ENCODE measurements at places on chromosomes 2 and 18.

DNA sequence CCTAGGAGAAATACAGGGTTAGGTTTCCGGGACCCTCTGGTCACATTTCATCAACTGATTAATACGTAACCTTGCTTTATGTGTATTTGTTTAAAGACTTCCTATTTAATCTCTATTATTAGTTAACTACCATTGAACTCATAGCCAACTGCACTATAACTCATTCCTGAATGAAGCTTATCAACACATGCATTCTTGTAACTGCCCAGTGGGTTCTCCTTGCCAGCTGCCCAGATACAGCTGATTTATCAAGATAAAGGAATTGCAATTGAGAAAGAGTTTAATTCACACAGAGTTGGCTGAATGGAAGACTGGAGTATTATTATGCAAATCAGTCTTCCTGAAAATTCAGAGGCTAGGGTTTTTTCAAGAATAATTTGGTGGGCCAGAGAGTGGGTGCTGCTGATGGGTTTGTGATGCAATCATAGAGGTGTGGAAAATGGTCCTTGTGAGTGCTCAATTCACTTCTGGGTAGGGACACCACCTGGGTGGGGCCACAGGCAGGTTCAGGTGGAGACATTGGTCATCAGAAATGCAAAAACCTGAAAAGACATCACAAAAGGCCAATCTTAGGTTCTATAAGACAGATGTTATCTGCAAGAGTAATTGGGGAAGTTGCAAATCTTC, 21.1 kb upstream of the NOSTRIN start:
- no peak for DNase-seq

- DNase-seq, result no peak
These were observed 276.3 kb downstream of the RND3 start for GRCh38 chr2:150211164-150211631.

DNA sequence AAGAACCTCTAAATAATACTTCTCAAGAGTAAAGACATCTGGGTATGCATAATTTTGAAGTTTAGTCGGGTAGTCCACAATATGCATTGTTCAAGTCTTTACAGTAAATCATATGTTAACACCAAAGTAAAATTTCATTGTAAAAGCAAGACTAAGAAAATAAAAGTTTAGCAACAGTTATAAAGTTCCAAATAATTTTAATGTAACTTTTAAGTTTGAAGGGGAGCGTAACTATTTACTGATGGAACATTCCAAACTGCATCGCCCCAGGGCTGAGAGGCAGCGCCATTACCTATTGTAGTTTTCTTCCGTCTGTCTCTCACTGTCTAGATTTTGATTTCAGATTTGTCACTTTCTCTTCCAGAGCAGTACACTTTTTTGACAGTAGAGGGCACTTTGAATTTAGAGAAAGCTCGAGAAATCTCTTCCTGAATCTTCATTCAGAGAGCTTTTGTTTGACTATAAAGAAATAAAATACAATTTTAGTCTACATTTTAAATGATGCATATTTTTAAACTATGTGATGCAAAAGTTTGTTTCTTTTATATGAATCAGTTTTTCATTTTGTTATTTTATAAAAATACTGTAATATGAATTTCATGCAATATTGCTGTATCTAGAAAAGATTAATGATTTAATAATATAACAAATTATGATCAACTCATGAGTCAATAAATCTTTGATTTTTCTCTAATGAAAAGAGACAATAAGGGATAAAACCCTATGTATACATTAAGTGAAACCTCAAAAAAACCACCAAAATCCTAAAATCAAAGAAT, 389.8 kb downstream of the FIGN start:
- DNase-seq, result peak; percentile 57

DNA sequence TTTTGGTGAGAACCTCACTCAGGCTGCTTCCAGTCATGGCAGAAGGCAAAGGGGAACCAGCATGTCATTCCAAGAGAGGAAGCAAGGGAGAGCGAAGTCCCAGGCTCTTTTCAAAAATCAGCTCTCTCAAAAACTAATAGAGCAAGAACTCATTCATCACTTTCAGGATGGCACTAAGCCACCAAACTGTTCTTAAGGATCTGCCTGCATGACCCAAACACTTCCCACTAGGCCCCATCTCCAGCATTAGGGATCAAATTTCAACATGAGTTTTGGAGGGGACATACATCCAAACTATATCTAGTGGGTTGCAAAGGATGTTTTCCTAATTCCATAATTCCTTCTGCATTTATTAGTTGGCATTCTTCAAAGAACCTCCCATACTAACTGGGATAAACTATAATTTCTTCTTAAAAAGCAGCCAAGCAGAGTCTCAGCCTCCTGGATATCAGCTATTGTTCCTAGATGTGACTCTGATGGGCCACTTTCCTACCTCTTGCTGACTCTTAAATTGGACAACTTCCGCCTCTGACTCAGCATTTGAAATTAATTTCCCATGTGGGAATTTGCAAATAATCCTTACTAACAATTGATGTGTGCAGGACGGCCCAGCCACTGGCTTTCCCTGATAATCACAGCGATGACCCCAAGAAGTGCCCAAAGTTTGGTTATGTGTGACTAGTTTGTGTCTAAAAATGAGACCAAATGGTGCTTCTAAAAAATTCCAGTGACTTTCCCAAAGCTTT, 5.5 kb upstream of the REV1 start:
- no peak for DNase-seq

GRCh38 chr18:46289463-46289862, 185.3 kb downstream of the HAUS1 start:
- DNase-seq, result no peak

DNA sequence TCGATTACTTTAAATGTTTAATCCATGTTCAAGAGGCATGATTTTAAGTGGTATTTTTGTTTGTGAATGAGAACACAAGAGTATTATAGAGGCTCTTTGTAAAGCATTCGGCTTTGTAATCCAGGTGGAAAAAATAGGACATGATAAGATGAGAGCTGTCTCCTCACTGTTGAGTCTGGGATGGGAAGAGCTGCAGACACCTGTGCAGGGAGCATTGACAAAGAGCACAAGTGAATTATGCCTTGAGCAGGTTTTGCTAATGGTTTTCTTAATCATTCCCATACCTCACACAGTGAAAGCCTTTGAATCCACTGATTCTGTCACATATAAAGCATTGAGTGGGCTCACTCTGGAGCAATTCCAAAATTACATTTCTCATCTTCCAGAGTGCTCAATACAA, 9.6 kb downstream of the COL6A3 start:
- no peak for DNase-seq

GRCh38 chr2:227464361-227464760, 7.6 kb upstream of the AGFG1 start:
- no peak for DNase-seq

GRCh38 chr18:57794951-57795728, 8.0 kb downstream of the ATP8B1 start:
- no peak for DNase-seq

GRCh38 chr2:134429886-134430285, 176.0 kb downstream of the MGAT5 start:
- DNase-seq, result no peak

DNA sequence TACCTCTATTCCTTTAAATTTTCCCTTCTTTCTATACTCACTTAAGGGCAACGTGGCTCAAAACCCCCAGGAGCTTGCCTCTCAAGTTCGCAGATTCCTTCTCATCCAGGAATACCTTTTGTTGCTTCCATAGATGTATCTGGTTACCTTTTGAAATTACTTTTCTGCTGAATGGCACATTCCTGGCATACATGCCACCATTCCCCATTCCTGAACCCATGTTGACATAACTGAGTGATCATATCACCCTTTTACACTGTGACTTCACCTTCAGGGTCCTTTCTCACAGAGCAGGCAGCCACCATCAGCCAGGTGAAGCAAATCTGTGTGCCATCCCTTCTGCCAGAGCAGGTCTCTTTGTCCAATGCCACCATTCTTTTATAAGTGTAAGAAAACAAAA, 615.8 kb downstream of the ARHGAP15 start:
- DNase-seq, result no peak

- no peak for DNase-seq
These were observed 61.6 kb downstream of the DNER start for GRCh38 chr2:229652796-229653195.

- no peak for DNase-seq
These were observed 279.2 kb downstream of the CYRIA start for GRCh38 chr2:16386431-16386830.

DNA sequence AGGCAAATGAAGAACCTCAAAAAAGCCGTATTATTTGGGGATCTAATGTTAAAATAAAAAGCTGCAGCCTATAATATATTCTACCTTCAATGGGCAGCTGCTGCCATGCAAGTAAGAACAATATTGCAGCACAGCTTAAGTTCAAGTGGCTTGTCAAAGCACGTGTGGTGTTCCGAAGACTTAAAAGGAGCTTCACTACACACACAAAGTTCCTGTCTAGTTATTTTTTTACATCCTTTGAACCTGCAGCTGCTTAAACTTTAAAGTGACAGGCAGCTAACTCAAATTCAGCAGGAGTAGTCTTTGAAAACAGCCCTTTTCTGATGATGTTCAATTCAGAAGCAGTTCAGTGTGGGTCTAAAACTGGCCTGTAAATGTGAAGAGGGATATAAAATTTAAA, 85.8 kb upstream of the XIRP2 start:
- no peak for DNase-seq

GRCh38 chr2:124913868-124914267, 888.8 kb downstream of the CNTNAP5 start:
- no peak for DNase-seq

- DNase-seq, result no peak
These were observed 196.6 kb upstream of the SLC35G4 start for GRCh38 chr18:11412811-11413210.

DNA sequence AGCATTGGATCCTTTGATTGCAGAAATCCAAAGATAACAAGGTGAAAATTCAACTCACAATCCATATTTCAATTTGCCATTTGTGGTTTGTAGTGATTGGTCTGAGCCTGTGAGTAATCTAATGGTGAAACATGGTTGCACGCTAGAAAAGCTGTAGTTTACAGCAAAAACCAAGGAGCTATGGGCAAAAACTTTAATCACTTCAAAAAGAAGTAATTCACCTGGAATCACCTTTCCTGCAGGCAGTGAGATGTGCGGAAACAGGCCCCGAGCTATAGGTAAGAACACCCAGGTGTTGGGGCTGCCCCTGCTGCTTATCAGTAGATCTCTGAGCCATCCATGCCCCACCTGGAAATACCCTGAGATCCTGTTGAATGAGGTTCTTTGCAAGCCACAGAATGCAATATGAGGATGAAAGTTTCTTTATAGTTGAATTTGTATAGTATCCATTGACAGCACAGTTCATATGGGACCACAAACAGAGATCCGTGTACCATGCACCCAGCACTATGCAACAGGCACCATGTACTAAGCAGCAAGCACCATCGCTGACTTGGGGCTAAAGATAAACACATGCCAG, 208.2 kb downstream of the SPP2 start:
- DNase-seq, result no peak

- DNase-seq, result no peak
These were observed 114.6 kb upstream of the CCDC68 start for GRCh38 chr18:55073834-55074233.

GRCh38 chr18:58223717-58224424, 179.8 kb downstream of the NEDD4L start:
- DNase-seq, result no peak

GRCh38 chr2:20632446-20632990, 18.4 kb downstream of the HS1BP3 start:
- no peak for DNase-seq

- no peak for DNase-seq
These were observed 126.8 kb downstream of the ATP9B start for GRCh38 chr18:79195716-79196683.

DNA sequence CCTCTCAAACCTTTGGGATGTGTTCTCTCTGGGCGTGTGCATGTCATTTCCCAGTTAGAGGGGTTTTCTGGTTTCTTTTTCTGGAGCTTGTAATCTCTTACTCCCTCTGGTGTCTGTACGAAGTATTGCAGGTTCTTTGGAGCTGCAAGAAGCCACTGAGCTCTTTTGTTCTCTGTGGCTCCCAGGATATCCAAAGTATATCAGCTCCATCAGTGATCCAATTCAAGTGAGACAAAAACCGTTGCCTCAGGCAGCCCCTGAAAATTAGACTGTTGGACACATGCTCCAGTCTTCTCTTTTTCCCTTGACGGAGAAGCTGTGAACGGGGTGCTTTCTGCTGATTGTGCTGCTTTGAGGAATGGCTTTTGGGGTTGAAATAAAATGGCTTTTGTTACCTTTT, 59.0 kb upstream of the LDLRAD4 start:
- peak; percentile 59 for DNase-seq

DNA sequence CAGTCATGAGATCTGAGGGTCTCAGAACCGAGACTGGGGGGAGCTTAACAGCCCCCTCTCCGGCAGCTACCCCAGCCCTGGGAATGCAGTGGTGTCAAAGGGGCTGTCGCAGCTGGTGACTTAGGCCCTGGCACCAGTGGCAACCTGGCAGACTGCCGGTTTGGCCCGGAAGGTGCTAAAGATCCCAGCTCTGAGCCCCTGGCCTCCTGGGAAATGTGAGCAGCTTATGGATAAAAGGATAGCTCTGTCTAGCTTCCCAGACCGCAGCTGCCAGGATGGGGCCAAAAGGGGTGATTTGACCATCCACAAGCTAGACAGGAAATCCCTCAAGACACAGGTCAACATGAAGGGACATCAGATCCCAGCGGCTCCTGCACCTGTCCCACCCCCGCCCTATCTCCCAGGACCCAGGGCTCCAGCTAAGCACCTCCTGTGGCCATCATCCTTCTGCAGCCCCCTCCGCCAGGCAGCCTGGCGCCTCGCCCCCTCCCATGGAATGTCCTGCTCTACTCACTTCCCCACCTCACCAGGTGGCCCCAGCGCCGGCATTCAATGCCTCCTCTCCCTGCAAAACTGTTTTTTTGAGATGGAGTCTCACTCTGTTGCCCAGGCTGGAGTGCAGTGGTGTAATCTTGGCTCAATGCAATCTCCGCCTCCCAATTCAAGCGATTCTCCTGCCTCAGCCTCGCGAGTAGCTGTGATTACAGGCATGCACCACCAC, 33.2 kb upstream of the EFHD1 start:
- no peak for DNase-seq

GRCh38 chr2:113886479-113887008, 3.3 kb upstream of the ACTR3 start:
- no peak for DNase-seq

DNA sequence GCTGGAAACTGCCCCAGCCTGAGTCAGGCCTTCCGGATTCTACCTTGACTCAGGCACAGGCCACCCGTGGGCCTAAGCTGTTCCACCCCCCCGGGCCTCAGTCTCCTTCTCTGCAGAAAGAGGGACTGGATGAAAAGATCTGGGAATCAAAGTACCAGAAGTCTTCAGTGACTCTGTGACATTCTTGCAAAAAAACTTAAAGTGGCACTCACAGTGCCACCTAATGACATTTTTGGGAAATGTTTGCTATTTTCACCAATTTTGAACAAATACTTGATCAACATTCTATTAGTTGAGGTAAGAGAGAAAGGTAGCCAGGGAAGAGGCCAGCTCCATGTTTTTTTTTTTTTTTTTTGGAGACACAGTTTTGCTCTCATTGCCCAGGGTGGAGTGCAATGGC, 48.3 kb upstream of the ACAA2 start:
- DNase-seq, result peak; percentile 15
